ENCODE measurements at places on chromosomes 1 and 21. TPM values are rescaled to one million over a fixed set of nuclear protein-coding genes. Genes with fewer than 3 reads are reported as not detected.

The IQGAP3 gene
- not detected for total RNA-seq

The GNG4 gene
- 3.9 TPM for total RNA-seq

DNA sequence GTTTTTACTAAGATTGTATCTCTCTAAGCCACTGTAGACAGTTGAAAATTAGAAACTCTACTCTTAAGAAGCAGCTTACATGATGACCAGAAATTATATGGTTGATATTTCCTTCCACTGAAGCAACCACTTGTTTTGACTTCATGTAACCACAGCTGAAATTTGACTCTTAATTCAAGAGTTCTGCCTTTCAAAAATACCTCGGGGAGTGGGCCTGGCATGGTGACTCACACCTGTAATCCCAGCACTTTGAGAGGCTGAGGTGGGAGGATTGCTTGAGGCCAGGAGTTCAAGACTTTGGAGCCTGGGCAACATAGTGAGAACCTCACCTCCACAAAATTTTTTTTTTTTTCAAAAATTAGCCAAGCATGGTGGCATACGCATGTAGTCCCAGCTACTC lies 4.3 kb downstream of the AMPD1 start:
- no peak for DNase-seq

DNA sequence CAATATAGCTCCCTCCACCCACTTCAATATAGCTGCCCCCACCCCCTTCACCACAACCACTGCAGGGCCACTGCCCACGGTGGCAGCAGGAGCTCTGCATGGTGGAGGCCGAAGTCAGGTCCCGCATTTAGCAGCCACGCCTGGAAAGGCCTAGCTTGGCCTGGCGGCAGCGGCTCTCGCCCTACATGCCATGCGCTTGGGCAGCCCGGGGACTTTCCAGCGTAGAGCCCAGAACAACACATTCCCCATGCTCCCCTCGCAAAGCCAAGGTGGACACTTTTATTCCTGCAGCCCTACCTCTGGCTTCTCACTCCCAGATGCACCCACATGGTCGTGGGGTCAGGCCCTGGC lies 37.1 kb downstream of the LHX4 start:
- DNase-seq, result peak; percentile 55

The HSF2BP gene
- total RNA-seq, result 0.83 TPM

GRCh38 chr1:203663294-203663693 lies 36.7 kb downstream of the ATP2B4 start:
- DNase-seq, result no peak

GRCh38 chr1:33119532-33120217 lies 38.7 kb downstream of the AZIN2 start:
- no peak for DNase-seq

DNA sequence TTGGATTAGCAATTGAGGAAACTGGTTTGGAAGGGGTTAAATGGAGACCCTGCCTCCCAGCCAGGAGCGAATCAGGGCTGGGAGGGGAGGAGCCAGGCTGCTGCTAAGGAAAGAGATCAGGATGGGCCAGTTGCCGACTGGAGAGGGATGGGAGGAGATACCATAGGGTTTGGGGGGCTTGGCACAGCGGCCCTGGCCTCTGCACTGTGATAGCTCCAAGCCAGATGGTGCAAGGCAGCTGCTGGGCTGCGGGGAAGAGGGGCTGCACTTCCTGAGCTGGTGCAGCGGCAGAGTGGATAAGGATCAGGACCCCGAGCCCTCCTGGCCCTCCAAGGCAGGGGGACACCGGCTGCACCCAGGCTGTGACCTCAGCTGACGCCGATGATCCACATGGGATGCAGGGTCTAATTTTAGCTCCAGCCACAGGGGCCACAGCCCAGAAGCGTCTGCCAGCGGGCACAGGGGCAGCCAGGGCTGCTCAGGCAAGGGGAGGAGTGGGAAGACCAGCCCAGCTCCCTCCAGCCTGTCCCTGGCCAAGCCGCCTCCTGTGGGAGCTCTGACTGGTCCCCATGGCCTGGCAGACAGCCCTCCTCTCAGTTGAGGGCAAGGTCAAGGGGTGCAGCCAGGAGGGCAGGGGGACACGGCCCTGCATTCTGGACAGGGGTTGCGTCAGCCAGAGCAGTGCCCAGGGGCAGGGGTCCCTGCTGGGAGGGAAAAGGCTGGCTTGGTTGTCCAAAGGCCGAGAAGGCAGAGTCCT lies at the start of gene EXTL1:
EXTL1 (plus strand) TSS at position 129 of the 757 bp plus-strand sequence. CDS start 872 bp downstream, outside the sequence.
- no peak for DNase-seq

Data from sigmoid colon (tissue), 7 donors.